Brain pericyte (primary cell): ENCODE measurements at places on chromosomes 5 and 9.

DNA sequence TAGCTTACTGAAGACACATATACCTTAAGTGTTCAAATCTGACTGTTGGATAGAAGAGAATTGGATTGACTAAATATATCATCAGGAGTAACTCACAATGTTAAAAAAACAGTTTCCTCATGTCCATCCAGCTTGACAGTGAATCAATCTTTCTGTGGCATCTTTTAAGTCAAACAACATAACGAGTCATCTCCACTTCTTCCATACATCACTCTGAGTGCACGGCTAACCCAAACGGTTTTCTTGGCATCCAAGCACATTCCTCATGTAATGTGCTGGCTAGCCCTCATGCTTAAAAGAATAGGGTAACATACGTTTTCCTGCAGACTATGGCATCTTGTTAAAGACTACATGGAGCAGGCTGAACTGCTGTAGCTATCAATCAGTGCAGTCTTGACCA is 291.5 kb upstream of the TRPC7 start:
- DNase-seq: no peak

- no peak for DNase-seq
These were observed 616.0 kb upstream of the EDIL3 start for GRCh38 chr5:85000671-85001070.

DNA sequence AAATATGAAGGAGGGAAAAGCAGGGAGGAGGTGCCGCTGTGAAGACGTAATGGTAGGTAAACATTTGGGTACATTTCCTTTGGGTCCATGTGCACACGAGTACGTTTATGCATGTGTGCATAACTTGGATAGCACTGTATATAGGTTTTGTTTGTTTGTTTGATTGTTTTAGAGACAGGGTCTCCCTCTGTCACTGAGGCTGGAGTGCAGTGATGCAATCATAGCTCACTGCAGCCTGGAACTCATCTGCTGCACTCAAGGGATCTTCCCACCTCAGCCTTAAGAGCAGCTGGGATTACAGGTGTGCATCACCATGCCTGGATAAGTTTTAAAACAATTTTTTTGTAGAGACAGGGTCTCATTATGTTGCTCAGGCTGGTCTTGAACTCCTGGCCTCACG is 94.0 kb downstream of the THBS4 start:
- no peak for DNase-seq

GRCh38 chr9:109699019-109699418 is 81.0 kb upstream of the PALM2AKAP2 start:
- DNase-seq: no peak

- DNase-seq: no peak
These were observed 156.0 kb downstream of the ZNF462 start for GRCh38 chr9:107018861-107019545.

DNA sequence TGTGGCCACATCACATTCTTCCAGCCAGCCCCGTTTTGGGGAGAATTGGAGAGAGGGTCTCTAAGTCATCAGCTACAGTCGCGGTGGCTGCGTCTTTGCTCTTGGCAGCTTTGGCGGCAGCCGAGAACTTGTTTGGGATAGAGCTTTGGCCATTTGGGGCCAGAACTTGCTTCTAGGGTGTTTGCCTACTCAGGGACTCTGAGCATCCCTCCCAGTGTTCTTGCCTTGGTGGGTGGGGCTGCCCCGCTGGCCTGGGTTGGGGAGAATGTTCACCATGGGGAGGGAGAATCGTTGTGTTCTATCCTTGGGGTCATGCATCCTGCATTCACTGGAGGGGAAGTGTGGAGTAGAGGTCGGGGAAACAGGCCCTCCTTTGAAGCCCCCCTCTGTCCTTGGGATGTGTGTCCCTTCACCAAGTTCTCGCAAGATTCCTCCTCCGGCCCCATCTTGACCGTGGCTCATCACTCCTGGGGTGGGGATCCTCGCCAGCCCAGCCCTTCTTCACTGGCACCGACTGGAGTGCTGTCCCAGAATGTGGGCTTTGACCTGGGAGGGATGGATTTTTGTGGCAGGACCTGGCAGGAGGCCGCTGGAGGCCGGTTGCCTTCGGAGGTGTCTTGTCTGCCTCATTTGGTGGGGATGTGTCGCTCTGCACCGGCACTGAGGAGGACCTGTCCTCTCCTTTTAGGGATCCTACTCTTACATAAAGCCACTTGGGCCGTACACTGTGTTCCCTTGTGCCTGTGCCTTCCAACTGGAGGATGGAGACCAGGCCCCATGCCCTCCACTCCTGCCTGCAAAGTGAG is 3.5 kb downstream of the PHF2 start:
- DNase-seq: no peak

DNA sequence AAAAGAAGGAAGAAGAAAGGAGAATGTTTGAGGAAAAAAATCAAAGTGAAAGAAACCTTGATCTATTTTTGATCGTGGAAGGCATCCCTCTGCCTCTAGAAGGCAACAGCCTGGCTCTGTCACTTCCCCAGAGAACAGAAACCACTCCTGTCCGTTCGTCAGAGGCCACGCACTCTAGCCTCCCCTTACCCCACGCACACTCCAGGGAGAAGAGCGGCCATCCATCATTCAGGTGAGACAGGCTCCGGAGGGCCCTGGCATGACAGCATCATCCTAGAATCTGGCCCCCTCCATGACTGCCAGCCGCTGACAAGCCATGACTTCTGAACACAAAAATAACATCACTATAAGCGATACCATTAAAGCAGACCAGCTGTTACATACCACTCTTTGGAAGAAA is 135.8 kb downstream of the ROR2 start:
- no peak for DNase-seq

GRCh38 chr5:125198270-125198974 is 452.0 kb upstream of the ZNF608 start:
- peak; percentile 75 for DNase-seq

GRCh38 chr9:27386571-27387091 is 89.7 kb upstream of the EQTN start:
- no peak for DNase-seq

- no peak for DNase-seq
These were observed 234.5 kb downstream of the CRB2 start for GRCh38 chr9:123590499-123590898.

GRCh38 chr9:84874596-84874995 is 205.1 kb downstream of the NTRK2 start:
- no peak for DNase-seq

DNA sequence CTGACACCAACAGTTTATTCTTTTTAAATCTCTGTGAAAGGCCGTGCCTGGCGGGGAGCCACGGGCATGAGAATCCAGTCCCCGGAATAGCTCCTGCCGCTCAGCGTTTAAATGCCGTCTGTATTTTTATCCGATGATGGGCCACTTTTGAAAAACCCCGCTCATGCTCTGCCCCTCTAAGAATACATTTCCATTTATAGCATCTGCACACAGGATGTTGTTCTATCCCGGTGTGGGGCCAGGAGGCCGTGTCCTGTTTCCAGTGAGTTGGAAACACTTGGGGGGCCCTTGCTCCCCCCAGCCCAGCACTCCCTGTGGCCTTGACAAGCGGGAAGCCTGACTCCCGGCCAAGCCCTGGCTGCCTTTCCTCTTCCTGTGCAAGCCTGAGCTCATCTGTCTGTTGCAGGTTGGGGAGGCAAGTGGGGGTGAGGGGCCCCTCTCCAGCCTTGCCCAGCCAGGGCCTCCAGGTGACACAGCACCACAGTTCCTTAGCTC is 39.0 kb downstream of the ERGIC1 start:
- DNase-seq: peak; percentile 89

DNA sequence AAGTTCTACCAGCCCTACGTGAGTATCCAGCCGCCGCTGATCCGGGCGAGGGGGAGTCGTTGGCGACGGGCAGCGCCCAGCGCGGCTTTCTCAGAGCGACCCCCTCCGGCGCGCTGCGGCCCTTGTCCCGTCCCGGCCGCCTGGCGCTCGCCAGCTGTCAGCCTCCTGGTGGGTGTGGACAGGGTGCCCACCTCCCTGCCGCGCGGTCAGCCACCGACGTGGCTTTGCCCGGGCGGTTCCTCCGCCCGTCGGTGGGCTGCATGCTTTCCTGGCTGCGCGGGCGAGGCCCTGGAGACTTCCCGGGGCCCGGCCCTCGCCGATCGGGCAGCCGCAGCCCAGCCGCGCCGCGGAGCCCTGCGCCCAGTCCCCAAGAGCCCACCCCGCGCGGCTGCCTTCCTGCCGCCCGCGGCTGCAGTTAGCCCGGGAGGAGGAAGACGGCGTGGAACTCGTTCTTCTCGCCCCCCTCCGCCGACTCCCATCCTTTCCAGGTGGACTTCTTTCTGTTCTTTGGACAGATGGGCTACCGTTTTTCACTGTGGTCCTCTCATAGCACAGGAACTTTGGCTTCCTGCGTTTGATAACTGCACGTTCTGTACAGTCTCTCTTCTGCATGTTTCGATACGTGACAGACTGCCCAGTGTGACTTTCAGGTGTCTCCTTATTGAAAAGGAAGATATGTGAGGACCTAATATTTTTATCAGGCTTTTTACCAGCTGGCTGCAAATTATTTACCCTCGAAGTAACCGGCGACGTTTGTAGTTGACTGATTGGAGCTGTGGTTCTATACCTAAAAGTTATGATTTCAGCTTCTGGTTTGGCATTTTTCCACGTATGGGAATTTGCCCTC is 577 bp downstream of the AP3S1 start:
- DNase-seq: no peak

- no peak for DNase-seq
These were observed 48.5 kb upstream of the MSX2 start for GRCh38 chr5:174675916-174676315.

DNA sequence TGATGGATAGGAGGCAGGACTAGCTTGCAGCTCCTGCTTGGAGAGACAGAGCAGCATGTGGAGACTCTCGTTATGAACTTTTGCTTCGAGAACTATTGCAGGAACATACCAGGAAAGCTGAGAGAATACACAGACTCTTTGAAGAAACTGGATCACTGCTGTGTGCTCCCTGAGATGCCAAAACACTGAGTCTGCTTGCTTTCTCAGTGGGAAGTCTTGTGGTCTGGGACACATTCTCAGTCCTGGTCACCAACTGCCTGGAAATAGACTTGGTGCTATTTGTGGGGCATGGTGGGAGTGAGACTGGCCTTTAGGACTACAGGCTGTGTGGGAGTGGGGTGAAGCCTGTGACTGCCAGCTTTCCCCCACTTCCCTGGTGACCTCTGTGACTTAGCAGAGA is 252.6 kb downstream of the MED10 start:
- no peak for DNase-seq

DNA sequence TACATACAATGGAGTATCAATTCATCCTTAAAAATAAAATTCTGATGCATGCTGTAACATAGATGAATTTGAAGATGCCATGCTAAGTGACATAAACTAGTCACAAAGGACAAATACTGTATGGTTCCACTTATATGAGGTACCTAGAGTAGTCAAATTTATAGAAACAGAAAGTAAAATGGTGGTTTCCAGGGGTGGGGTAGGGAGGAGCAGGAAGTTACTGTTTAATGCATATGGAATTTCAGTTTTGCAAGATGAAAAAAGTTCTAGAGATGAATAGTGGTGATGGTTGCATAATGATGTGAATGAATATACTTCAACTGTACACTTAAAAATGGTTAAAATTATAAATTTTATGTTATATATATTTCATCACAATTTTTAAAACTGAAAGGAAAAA is 57.3 kb upstream of the FNIP1 start:
- no peak for DNase-seq

DNA sequence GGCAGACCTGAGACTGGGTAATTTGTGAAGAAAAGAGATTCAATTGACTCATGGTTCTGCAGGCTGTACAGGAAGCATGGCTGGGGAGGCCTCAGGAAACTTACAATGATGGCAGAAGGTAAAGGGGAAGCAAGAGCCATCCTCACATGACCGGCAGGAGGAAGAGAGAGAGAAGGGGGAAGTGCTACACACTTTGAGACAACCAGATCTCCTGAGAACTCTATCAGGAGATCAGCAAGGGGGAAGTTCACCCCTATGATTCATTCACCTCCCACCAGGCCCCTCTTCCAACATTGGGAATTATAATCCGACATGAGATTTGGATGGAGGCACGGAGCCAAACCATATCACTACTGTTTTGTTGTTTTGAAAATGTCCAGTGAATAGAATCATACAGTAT is 110.2 kb downstream of the DAPK1 start:
- DNase-seq: no peak

DNA sequence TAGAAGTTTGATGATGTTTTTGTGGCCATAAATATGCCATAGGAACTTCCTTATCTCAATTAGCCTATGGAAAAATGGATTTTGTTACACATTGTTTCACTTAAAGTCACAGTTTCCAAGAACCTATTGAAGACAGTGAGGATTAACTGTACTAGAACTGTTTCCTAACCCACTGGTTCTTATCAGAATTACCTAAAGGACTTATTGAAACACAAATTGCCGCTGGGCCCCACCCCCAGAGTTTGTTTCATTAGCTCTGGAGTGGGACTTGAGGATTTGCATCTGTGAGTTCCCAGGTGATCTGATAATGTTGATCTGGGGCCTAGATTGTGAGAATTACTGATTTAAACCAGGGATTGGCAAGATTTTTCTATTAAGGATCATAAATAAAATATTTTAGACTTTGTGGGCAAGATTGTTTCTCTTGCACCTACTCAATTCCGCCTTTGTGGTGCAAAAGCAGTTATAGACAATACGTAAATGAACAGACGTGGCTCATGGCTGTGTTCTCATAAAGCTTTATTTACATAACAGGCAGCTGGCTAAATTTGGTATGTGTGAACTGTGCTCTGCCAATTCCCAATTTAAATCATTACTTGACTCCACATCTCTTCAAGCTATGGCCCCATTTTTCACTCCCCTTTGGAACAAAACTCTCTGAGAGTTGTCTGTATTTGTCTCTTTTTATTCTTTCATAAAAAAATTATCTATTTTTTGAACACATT is 9.3 kb downstream of the JAK2 start:
- DNase-seq: no peak

DNA sequence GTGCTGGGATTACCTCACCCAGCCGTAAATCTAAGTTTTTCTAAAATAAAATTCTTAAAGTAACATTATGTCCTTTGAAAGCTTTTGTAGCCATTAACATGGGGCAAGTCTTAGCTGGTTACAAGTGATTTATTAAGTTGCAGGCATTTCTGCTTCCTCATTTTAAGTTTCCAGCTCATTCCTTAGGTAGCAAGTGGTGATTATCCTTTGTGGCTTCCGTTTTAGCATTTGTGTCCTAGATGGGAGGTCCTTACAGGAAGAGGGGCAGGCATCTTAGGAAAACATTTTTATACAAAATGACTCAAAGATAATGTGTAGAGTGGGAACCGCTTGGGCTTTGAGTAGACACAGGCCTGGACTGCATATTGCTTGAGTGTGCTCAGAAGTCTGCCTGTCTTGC is 35.0 kb upstream of the ROPN1L start:
- no peak for DNase-seq

- no peak for DNase-seq
These were observed 9.5 kb upstream of the BARX1 start for GRCh38 chr9:93964685-93965084.

GRCh38 chr9:122779181-122779580 is 9.6 kb upstream of the OR5C1 start:
- DNase-seq: no peak

DNA sequence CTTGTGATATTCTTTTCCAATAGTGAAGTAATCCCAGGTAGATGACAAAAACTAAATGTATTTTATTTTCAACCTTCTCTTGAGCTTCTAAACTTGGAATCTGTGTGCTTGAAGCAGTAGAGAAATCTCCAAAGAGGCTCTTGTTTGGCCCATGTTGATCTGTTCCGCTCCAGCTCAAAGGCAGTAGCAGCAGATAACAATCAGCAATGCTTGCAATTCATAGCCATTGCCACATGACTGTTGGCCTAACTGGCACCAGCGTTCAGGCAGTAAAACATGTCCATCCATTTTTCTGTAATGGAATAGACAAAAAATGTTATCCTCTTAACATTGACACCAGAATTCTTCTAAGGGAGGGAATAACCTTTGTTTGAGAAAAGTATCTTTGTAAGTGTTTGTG is 270.7 kb upstream of the MSX2 start:
- DNase-seq: no peak
